ENCODE measurements at places on chromosomes 1 and 21.

GRCh38 chr1:192506741-192507155, 68.8 kb upstream of the RGS1 start:
- DNase-seq = no peak

GRCh38 chr21:43332861-43333297, 94.1 kb downstream of the SIK1 start:
- DNase-seq = no peak

GRCh38 chr1:227451954-227452353, 111.4 kb upstream of the ZNF678 start:
- DNase-seq = no peak

GRCh38 chr1:60874718-60875117, 207.6 kb upstream of the NFIA start:
- no peak for DNase-seq

DNA sequence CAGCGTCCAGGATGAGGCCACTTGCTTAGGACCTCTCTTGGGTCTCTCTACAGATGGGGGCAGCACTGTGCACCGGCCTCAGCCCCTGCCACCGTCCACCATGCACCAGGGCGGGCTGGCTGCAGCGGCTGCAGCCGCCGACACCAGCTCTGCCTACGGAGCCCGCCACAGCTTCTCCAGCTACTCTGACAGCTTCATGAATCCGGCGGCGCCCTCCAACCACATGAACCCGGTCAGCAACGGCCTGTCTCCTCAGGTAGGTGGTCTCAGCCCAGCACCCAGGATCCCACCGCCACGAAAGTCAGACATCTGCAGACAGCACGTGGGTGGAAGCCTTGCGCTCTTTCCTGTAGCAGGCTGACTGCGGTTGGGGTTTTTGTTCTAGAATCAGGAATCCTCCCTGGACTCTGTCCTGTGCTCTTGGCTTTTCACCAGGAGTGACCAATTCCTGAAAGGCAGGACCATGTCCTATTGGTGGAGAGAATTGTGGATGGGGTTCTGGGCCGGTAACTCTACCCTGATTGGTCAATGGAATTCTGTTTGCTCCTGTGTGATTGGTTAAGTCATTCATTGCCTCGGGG, 72.5 kb downstream of the PAX7 start:
- no peak for DNase-seq

- peak; percentile 25 for DNase-seq
These were observed 630 bp downstream of the MTF2 start for GRCh38 chr1:93079685-93080141.

DNA sequence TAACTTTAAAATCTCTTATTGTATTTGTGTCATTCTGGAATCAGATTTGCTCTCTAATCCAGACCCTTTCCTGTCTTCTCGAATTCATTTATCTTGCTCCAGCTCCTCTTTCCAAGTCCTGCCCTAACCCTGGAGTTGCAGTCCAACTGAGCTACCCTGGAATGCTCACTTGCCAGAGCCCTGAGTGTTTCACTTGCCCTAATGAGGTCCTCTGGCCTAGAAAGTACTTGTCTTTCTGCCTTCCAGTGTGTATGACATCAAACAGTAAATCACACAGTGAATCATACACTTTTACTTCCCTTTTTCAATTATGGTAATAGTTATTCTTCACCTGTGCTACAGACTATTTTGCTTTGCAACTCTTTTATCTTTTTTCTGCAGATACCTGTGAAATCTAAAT, 96.9 kb downstream of the NEK7 start:
- no peak for DNase-seq

DNA sequence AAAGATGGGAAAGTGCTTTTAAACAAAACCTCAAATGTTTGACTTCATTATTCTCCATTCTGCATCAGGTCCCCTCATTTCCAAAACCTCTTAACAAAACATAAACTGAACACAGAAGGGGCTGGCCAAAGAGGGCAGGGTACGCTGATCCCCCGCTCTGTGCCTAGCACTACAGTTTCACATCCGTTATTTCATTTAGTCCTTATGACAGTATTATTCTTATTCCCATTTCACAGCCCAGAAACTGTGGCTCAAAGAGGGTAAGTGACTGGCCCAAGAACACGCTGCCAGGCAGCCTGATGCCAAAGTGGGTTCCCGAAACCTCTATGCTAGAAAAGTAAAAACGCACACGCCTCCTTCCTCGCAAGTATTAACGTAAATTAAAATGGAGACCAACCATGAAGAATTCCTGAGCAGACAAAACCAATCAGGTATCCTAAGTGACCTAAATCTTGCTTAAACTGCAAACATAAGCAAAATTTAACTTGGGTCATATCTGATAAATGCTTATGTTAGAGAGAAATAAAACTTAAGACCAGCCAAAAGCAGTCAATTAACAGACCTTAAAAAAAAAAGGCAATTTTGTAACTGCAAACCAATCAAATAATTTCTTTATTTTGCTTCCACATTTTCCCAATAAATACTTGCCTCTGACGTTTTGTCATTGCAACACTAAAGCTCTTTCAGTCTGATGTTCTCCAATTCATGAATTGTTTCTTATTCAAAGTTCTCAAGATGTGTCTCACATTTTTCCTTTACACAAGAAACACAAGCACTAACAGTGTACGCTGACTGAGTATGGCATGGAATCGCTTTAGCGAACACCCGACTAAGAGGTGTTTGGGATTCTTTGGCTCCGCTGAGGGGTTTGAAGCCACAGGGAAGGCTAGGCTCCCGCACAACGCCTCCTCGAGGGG, 653 bp downstream of the CASP9 start:
- DNase-seq = no peak

GRCh38 chr1:178599745-178600144, 86.8 kb downstream of the TEX35 start:
- no peak for DNase-seq

DNA sequence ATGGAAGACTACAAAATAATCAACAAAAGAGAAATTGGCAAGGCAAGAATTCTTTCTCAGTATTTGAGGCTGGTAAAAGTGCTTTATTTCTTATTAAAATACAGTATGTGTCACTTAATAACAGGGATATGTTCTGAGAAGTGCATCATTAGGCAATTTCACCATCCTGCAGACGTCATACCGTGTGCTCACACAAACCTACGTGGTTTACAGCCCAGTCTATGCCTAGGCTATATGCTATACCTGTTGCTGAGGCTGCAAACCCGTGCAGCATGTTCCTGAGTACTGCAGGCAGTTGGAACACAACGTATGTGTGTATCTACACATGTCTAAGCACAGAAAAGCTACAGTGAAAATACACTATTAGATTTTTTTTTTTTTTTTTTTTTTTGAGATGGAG, 2.7 kb upstream of the CCDC27 start:
- no peak for DNase-seq

DNA sequence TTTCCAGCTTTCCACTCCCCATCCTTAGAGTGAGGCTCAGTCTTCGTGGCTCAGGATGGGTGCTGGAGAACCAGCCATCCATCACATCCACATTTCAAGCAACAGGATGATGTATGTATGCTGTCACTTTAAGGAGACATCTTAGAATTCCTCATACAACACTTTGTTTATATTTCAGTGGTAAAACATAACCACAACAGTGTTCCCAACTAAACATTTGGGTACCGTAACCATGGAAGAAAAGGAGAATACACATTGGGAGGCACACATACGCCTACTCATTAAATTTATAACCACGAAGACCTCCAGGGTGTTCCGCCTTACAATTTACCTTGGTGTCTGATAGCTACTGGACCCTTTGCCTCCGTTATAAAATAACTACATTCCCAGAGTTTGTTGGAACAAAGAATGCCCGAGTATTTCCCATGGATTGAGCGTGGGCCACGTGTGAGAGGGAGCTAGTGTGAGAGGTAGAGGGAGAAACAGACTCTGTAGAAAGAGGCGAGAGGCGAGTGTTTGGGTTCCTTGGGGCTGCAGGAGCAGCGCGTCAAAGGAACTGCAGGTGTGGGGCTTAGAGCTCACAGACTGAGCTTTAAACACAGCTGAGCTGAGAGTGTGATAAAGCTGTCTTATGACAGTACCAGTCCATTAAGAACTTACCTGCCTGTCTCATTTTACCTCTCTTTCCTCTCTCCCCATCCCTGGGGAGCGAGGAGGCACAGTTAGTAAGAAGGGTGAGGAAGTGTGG, 111.5 kb upstream of the USP24 start:
- no peak for DNase-seq

DNA sequence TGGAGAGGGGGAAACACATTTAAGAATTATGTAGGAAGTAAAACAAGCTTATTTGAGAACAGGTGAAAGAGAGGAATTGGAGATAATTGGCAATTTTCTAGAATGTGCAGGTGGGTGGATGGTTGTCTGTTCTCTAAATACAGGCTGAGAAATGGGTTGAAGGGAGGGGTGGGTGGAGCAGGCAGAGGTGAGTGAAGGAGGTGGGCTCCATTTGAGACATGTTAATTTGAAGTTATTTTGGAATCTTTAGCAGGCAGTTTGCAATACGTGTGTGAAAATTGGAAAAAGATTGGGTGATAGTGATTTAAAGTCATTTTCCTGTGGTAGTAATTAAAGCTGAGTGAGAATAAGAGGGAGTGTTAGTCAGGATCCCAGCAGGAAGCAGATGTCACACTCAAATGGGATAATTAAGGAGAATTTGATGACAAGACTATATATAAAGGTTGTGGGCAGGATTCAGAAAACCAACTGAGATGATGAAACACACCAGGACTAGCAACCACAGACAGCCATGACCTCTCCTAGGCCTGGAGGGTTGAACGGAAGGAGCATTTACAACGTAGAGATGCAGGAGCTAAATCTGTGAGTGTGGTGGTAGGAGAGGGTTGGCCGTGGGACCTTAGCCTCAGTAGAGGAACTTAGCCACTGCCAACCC, 40.6 kb downstream of the CHRM3 start:
- no peak for DNase-seq

DNA sequence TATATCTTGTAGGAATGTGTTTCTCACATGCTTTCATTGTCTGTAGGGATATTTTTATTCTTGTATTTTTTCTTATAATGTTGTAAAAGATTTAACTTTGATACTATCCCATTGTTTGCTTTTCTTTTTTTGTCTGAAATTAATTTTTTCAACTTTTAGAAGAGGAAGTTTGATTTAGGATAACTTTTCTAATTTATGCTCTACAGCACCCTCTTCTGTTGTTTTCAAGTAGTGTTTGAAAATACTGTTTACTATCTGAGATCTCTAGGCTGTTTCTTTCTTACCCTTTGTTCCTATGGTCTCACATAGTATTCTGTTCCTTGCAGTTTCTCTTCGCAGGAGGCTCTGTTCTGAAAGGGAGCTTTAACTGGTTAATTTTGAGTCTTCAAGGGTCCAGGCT, 21.9 kb downstream of the ABCD3 start:
- DNase-seq = no peak

GRCh38 chr1:93178418-93178817, 1.8 kb downstream of the TMED5 start:
- DNase-seq = no peak

DNA sequence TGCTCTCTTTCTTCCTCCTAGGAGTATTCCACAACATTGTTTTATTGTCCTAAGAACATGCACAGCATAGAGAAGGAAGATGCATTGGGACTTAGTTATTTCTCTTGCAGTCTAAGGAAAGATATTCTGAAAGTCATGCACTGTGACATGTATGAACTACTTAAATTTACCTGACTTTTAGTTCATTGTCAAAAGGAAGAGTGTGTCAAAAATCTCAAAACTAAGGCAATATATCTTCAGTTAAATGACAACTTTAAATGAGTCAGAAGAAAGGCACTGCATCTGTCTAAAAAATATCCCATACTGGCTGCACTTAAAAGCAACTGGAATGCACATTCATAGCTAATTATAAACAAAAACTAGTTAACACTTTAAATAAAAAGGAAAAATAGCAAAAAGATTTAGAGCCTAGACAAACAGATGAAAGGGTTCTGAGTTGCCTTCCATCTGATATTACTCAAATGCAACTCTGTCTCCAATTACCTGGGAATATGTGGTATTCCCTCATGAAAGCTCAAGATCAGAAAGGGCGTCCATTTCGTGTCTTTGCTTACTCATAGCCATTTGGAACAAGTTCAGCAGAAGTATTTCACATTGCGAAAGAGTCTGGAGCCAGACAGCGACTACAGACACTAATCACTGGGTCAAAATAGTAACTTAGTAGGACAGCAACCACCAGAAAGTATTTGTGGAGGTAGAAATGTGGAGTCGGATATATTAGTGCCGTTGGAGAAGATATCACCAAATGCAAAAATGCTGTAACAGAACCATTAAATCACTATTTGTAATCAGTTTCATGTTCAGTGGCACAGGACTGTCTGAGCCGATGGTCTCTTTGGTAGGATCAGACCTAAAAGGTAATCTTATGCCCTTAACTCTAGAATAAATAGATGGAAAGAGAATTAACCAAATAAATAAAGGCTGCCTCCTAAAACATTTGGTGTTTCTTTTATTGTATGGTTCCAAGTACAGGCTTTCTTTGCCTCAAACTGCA, 225.7 kb downstream of the GREM2 start:
- DNase-seq = no peak

- DNase-seq = peak; percentile 48
These were observed 871 bp upstream of the ETS2 start for GRCh38 chr21:38804789-38805327.

- no peak for DNase-seq
These were observed 7.0 kb downstream of the FOXD2 start for GRCh38 chr1:47444562-47445465.

DNA sequence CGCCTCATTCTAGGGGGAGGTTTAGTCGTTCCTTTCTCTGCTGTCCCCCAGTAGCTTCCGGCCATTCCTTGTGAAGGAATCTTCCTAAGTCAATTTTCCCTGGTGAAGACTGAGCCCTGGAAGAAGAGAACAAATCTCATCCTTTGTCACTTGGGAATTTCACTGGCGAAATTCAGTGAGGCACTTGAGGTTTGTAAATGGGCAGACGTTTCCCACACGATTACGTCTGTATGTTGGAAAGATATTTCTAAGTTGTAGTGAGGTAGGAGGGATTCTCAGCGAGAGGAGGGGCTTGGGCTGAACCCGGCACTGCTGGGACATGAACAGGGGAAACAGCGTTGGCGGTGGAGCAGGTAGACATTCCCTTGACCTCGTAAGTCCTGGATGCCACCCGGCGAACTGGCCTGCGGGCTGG, 47.2 kb downstream of the GALNT2 start:
- no peak for DNase-seq

DNA sequence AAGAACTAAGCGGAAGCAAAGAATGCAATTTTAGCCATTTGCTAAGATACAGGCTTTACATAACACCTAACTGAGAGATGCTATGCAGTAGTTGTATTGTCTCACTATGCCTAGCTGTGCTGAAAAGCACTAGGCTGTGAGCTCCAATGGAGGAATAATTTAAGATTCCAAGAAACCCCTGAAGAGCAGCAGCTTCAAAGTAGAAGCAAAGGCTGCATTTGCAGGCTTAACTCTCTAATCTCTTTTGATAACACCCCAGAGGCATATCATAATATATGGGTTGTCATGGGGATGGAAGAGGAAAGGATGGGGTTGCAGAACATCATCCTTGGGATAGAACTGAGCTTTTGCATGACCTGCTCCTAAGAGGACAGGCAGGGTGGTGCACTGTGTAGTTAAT, 102.0 kb downstream of the ERG start:
- no peak for DNase-seq
